ENCODE measurements at places on chromosomes 16 and 17.

DNA sequence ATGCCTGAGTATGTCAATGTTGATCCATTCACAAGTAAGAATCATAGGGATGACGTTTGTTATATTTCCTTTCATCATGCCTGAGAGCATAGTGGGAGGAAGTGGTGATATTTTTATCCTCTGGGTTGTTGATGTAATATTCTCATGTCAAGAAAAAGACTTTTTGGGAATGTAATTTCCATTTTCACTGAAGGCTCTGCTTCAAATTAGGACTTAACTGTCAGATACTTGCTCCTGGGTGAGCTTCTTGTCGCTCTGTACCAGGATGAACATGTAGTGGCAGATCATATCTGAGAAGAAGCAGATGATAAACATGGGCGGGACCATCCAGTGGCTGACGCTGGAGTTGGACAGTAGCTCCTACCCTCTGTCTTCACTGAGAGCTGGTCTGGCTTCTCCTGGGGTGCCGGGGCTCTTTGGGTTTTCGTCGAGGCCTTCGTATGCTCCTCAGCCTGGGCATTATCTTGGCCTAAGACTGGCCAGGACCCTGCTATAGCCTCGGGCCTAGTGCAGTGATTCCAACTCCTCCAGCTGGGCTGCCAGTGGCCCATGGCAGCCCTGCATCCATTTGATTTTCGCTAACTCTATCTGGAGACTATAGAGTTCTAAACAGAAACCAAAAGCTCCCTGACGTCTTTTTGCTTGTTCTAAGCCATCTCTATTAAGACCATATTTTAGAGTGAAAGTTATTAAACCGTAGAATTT is 19.7 kb downstream of the CYB5B start:
- DNase-seq, result no peak

GRCh38 chr16:70481929-70482536 is 27.6 kb downstream of the FCSK start:
- DNase-seq, result peak; percentile 27

DNA sequence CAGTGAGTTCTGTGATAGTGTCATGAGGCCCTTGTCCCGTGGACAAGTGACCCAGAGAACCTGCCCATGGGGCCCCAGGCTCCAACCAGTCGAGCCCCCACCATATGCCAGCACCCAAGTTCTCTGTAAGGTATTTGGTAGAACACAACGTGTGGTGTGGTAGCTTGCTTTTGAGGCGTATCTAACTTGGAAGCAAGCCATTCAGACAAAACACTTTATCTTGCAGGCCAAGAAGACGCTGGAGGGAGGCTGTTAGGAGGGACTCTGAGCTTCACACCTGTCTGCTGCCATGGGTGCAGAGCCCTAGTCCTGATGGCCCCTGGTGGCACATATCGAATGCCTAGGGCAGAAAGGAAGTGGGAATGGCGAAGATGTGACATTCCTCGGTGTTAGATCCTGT is 1.6 kb downstream of the NDUFAF8 start:
- no peak for DNase-seq

- no peak for DNase-seq
Measured at GRCh38 chr16:85644093-85644712, 31.1 kb downstream of the GSE1 start.

GRCh38 chr16:79497606-79498350 is 102.8 kb downstream of the MAF start:
- no peak for DNase-seq

- DNase-seq, result no peak
Measured at GRCh38 chr16:79267781-79268180, 332.8 kb downstream of the MAF start.

- DNase-seq, result no peak
Measured at GRCh38 chr17:21190078-21190477, 23.9 kb downstream of the TMEM11 start.

- DNase-seq, result no peak
Measured at GRCh38 chr16:67258161-67258835, 9.5 kb downstream of the SLC9A5 start.

- DNase-seq, result peak; percentile 84
Measured at GRCh38 chr17:7177191-7177953, 1.8 kb downstream of the ASGR1 start.

DNA sequence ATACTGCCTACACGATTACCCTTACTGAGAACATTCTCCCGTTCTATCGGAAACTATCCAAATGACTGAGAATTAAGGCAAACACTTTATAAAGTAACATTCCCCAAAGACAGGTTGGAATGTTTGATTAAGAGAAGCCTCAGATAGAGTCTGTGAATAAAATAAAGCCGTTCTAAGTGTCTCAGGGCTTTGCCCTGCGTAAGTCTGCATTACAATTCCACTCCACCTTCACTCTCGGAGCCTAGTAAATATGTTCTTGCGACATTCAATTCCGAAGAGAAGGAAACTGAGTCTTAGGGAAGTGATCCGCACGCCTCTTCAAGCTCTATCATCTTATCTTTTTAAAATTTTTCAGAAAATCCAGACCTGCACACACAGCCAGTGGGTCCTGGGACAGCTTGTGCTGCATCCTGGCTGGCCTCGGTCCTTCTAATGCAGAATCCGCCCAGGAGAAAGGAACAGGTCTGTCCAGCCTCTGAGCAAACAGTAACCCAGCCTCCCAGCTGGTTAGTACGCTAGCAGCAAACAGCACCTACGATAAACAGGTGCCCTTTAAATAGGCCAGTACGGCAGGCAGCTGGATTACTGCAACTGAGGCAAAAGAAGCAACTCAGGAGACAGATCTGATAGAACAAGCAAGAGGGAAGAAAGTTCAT is 254.1 kb upstream of the IRX3 start:
- DNase-seq, result no peak

DNA sequence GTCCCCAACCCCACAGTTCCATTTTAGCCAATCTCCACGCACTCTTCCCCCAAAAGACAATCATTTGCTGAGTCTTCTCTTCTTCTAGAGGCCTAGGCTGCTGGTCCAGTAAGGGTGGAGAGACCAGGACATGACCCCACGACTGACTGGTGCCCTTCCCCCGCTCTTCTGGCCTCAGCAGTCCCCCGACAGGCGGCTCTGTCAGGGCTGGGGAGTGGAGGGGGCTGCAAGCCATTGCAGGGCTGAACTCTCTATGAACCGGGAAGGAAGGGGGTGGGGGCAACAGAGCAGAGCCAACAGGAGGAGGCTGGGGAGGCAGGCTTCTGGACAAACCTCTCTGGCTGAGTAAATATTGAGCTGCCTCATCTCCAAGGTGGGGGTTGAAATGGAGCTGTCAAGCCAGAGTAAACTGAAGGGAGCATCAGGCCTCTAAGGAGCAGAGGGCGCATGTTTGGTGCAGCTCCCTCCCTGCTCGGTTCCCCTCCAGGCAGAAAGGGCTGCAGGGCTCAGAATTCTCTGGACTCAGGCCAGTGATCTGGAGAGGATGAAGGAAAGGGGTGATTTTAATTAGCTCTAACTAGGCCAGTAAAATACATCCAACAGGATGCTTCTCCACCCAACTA is 8.7 kb downstream of the HOXB1 start:
- DNase-seq, result no peak

GRCh38 chr16:58128711-58129096 is 477 bp downstream of the CFAP20 start:
- no peak for DNase-seq
